A673 (cell line): ENCODE measurements at places on chromosomes 7 and 10.
A peak's percentile ranks its signal among the peaks of the same experiment; 100 is the strongest.

DNA sequence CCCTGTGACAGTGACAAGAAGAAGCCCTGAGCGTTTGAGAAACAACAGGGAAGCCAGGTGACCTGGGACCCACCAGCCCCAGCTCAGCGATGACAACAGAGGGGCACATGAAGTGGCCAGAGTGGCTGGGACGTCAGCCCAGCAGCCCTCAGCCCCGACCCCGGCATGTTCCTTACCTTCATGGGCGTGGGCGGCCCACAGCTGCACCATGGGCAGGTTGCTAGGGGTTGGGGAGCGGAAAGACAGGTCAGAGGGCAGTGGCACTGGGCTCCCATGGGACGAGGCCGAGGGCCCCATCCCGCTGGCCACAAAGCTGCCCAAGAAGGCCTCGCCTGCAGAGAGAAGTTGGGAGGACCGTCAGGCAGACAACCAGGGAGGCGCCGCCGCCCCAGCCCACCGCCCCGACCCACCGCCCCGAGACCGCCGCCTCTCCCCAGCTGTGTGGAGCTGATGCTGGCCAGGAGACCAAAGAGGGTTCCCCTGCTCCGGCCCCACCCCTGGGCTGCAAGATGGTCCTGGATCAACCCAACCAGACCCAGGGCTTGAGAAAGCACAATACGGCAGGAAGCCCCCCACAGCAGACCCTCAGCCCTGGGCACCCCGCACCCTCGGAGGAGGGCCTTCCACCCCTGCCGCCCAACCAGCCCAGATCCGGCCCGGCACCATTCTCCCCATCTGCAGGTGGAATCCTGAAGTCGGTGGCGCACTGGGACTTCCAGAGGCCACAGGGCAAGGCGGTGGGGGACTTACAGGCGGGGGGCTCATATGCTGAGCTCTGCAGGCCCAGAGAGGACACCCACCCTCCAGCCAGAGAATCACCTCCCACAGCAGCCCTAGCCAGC, 29.1 kb downstream of the TNRC18 start:
- DNase-seq = no peak

DNA sequence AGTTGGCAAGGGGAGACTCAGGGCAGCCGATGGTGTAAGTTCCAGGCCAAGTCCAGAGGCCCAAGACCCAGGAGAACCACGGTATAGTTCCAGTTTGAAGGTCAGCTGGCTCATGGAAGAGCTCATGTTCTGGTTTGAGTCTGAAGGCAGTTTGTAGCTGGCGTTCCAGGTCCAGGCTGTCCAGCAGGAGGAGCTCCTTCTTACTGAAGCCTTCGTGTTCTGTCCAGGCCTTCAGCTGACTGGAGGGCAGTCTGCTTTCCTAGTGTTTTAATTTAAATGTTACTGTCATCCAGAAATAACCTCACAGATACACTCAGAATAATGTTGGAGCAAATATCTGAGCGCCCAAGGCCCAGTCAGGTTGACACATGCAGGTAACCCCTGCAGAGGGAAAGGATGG, 4.2 kb downstream of the SUN1 start:
- no peak for DNase-seq

DNA sequence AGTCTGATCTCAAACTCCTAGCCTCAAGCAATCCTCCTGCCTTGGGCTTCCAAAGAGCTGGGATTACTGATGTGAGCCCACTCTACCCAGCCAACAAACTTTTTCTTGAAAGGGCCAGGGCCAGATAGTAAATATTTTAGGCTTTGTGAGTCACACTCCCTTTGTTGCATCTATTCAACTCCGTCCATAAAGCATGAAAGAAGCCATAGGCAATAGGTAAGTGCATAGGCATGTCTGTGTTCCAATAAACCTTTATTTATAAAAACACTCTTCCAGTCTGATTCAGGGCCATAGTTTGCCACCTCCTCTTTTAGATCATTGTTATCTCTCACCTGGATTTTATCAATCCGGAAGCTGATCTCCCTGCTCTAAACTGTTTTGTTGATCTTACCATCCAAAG, 105.6 kb upstream of the BMPER start:
- DNase-seq = no peak

- DNase-seq = no peak
Observed at GRCh38 chr10:78784546-78784945, 284.2 kb upstream of the ZMIZ1 start.

DNA sequence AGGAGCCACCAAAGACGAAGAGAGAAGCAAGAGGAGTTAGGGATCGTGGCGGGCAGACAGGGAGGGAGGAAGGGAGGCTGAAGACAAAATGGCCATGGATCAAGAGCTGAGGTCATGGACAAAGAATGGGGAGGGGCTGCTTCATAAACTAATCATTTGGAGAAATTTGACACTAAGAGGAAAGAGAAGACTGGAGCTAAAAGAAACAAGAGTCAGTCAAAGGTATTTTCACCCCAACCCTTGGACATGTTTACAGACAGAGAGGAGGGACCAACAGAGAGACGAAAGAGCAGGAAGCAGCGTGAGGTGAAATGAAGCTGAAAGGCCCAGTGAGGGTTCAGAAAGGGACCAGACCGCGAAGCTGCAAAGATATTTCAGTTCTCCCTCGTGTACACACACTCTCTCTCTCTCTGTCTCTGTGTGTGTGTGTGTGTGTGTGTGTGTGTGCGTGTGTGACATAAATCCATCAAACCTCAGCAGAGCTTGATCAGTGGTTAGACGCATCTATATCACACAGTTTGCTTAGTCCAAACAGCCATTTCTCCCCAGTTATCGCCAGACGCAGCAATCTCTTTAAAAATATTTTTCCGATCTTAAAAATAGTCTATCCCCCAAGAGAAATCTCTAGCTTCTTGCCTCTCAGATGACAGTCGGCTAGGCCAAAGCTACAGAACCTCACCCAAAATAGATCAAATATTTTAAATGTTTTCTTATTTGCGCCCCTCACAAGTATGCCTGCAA, 12.5 kb upstream of the CALD1 start:
- no peak for DNase-seq

DNA sequence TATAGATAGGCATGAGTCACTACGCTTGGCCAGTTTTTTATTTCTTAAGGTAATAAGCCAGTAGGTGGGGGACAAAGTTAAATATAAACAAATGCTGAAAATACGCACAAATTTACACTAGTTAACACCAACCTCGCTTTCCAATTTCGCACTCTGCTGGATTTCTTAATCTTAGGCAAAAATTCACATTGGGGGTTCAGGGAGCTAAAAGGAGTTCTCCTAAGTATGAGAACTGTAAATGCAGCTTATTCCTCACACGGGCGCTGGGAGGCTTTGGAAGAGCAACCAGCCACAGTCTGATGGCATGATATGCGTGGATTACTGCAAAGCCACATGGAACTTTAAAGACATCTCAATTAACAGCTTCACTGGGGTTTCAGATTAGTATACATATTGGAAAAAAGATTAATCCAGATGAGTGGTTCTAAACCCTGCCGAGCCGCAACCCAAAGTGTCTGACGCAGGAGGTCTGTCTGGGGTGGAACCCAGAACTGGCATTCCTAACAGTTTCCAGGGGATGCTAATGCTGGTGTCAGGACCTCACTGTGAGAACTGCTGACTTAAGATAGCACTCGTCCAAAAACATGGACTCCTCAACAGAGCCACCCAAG, 16.2 kb downstream of the TNS3 start:
- DNase-seq = no peak

DNA sequence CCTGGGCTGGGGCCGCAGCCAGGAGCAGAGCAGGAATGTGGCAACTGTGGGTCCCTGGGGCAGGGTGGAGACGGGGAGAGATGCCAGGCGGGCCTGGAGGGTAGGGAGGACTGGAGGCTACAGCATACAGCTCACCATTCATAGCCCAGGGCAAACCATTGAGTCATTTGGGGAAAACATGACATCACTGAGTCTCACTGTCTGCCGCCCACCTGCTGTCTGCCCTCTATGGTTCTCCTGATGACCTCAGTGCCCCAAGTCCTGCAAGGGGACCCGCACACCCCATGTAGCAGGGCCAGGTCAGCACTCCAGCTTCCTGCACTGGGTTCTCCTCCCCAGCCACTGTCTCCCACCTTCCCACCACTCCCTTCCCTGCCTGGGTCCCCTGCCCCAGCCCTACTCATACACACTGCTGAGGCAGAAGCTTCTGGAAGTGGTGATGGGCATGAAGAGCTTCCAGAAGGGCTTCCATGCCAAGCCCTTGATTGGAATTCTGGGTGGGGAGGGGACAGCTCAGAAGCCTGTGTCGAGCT, 10.4 kb downstream of the CHST3 start:
- DNase-seq = no peak

DNA sequence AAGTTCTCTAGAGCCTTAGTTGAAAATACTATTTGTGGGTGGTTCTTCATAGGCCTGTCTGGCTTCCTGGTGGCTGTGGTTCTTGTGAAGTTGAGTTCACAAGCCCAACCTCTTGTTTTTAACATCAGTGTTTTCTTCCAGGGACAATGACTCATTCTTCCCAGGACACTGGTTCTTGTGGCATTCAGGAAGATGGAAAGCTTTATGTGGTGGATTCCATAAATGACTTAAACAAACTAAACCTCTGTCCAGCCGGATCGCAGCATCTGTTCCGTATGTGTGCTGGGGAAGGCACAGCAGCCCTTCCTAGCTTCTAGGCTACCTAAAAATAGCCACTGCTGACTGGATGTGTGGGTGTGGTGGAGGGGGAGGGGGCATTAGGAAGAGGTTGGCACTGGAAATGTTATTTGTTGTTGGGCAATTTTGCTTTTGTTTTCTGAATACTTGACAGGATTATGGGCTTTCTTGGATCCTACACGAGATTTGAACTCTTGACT, 3.9 kb downstream of the LSMEM1 start:
- peak; percentile 23 for DNase-seq

- no peak for DNase-seq
Observed at GRCh38 chr7:116579322-116579721, 54.5 kb downstream of the CAV1 start.

DNA sequence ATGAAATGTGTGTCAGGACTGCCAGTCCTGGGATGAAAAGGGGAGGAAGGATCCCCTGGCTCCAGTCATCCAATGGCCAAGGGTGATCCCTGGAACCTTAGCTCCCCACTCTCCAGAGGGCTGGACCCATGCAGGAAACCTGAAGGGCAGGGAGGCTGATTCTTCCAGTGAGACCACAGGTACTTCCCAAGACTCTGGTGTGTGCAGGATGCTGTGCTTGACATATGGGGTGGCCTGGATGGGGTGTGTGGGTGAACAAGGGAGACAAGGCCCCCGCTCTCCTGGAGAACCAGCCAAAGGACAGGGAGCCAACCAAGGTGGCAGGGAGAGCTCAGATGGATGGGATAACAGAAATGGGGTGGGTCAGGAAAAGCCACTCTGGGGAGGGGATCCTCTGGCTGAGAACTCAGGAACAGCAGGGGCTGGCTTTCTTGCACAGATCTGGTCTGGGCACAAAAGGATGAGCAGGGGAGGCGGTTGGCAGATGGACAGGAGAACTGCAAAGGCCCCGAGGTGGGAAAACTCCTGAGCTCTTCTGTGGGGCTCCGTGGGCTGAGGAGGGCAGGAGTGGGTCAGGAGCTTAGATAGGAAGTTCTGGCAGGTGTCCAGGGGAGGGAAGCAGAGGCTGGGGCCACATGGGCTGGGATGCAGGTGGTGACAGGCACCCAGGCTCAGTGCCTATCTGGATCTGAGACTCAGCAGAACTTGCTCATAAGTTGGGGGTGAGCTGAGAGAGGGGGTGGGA, 100.6 kb downstream of the ARHGAP22 start:
- DNase-seq = no peak

- no peak for DNase-seq
Observed at GRCh38 chr10:3118641-3119091, 51.3 kb downstream of the PFKP start.

GRCh38 chr10:123997486-123998196, 95.8 kb downstream of the CHST15 start:
- DNase-seq = no peak

DNA sequence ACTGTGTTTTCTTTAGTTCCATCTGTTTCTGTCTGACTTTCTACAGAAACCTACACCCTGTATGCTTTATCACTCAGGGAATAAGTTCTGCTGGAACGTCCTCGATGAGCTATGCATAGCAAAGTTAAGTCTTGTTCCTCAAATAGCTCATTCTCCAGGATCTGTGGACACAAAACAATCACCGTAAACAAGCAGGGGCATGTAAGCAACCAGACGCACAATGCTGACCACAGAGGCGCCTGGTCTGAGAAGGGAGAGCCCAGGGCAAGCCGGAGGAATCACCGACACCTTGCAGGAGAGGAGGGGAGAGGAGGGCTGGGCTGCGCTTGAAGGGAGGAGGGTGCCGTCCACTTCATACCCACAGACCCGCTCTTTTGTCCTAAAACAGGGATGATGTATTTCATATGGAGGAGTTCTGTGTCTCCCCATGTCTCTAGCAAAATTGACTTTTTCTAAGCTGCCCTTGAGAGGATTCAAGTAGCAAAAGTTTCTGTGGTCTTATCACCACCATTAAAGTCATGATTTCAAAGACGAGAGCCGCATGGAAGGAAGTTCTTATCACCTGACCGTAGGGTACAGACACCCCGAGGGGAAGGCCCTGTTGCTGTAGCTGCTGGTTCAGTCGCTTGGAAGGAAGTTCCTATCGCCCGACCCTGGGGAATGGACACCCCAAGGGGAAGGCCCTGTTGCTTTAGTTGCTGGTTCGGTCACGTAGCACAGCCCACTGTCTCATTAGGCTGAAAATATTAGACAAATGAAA, 14.3 kb downstream of the CALML3 start:
- DNase-seq = no peak

DNA sequence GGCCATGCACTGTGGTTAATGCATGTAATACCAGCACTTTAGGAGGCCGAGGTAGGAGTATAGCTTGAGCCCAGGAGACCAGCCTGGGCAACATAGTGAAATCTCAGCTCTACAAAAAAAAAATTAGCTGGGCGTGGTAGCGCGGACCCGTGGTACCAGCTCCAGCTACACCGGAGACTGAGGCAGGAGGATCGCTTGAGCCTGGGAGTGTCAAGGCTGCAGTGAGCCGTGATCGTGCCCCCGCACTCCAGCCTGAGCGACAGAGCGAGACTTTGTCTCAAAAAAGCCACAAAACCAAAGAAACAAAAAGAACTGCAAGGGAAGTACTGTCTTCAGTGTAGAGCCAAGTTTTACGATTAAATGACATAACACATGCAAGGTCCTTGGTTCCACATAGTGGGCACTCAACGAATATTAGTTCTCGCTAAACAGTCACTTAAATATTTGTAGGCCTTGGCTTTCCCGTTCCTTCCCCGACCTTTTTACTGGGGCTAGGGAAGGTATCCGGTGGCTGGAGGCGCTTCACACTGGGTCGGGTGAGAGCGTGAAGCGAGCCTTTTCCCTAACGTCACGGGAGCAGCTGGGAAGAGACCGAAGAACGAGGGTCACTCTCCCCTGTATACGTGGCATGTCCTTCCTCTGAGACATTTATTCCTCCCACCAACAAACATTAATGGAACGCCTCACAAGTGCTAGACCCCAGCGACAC, 993 bp upstream of the SND1 start:
- DNase-seq = no peak

GRCh38 chr7:109873296-109873695, 1217.6 kb upstream of the LRRN3 start:
- DNase-seq = no peak

DNA sequence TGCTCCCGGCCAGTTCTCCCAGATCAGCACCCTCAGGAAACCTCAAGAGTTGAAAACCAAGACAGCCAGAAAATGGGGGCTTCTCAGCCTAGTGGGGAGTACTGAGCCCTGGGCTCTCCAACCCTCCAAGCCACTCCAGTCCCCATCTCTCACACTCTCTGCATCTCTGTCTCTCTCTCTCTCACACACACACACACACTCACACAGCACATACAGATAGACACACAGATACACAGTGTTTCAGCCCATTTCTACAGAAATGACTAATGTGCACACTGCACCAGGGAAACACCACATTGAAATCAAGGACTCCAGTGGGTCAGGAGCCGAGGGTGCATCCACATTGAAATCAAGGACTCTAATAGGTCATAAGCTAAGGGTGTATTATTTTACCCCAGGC, 107.5 kb downstream of the MKI67 start:
- DNase-seq = no peak

GRCh38 chr7:13770305-13770704, 219.2 kb downstream of the ETV1 start:
- DNase-seq = no peak
